H1 (cell line): ENCODE measurements at places on chromosomes 7 and 10. TPM values are rescaled to one million over a fixed set of nuclear protein-coding genes. Genes with fewer than 3 reads are reported as not detected.

IFIT3 gene
- polyA plus RNA-seq: 0.05 and 0.12 TPM in 2 replicates

ERVW-1 gene
- polyA plus RNA-seq: 0.06 and 0.08 TPM in 2 replicates

STEAP4 gene
- polyA plus RNA-seq: under 0.01 and 0.02 TPM in 2 replicates

MDFIC gene
- 1.6 and 2.3 TPM in 2 replicates for polyA plus RNA-seq

SPDYE18 gene
- not detected in 2 replicates for polyA plus RNA-seq

CHN2 gene
- polyA plus RNA-seq: 2.7 and 2.9 TPM in 2 replicates

APBB1IP gene
- polyA plus RNA-seq: 0.02 and 0.05 TPM in 2 replicates

PPP2R2D gene
- 22.8 and 25.4 TPM in 2 replicates for polyA plus RNA-seq

CUX1 gene
- 21.6 and 33.1 TPM in 2 replicates for polyA plus RNA-seq

CSGALNACT2 gene
- polyA plus RNA-seq: 1.8 and 2.6 TPM in 2 replicates

HOGA1 gene
- 0.57 and 1.00 TPM in 2 replicates for polyA plus RNA-seq
